ENCODE measurements at places on chromosomes 16 and 17. TPM values are rescaled to one million over a fixed set of nuclear protein-coding genes. Genes with fewer than 3 reads are reported as not detected.

- DNase-seq = no peak
Observed at GRCh38 chr16:67173323-67173722, 3.0 kb downstream of the NOL3 start.

DNA sequence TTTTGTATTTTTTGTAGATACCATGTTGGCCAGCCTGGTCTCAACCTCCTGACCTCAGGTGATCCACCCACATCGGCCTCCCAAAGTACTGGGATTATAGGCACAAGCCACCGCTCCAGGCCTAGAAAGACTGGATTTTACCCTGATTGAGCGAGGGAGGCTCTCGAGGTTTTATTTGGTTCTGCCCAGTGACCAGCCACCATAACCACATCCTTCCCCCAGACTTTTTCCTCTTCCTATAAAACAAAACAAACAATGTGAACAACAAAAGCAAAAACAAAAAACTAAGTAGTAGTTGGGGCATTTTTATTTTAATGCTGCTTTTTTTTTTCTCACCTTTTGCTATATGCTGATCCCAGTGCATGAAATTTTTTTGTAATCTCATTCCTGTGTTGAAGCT is 509.6 kb downstream of the MAF start:
- no peak for DNase-seq

DNA sequence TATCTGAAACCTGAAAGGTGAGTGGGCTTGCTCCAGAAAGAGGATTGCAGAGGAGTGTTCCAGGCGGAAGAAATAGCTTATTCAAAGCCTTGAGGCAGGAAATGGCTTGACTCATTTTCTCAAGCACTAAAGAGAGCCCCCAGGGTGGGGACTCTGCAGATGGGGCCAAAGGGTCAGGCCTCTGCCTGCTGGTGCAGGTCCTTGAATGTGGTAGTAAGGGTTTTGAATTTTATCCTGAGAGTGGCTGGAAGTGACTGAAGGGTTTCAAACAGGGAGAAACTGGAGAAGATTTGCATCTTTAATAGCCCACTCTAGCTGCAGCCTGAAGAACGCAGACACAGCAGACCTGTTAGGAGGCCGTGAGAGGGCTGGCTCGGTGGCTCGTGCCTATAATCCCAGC is 144.4 kb downstream of the CCT6B start:
- DNase-seq = no peak

DNA sequence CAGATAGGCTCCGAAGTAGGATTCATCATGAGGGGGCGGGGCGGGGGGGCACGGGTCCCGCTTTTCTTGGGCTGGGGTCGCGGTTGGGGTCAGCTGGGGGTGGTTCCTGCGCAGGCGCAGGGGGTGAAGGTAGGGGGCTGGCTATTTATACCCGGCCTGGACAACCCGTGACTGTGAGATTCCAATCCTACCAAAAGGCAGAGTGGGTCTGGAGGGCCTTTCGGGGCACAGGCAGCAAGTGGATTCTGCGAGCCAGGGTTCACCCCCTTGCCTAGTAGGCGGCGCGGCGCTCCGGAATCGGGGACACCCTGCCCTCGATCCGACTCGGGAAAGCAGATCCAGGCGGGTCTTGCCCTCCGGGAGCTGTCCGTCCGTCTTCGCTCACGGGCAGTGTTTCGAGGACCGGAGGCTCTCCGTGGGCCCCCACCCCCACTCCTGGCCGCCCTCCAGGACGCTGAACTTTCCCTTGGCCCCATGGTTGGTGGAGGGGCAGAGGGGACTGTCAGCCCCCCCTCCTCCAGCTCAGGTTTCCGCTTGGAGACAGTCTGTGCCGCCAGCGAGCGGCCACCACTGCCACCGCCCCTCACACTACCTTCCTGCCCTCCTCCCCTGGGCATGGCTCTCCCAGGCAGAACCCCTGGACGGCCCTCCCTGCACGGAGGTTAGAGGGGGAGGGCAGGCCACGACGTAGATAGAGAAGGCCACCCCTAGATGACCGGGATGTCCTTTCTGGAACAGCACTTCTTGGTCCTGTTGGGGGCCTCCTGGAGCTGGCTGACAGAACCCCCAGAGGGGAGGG is 634 bp downstream of the SLC2A4 start:
- no peak for DNase-seq

The GRAPL gene
- not detected for total RNA-seq

The SLC5A10 gene
- total RNA-seq = not detected

The EPX gene
- total RNA-seq = not detected

The PRCD gene
- not detected for total RNA-seq

The GLTPD2 gene
- total RNA-seq = not detected

All from SJSA1 (cell line).